ENCODE measurements at places on chromosomes 4 and X.

DNA sequence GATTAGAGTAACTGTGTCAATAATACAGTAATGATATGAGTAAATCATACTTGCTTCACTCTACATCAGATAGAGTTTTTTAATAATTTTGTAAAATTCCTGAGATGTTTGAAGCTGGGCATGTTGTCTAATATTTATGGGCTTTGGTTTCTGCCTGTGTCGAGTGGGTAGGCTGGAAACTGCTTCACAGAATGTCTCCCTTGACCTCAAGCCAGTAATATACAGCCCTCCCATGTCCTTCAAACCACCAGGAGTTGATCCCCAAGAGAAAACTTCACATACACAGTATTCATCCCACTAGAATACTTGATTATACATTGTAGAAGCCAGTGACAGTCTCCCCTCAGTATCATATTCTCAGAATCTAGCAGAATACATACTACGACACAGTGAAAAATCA is 284.8 kb upstream of the TENM3 start:
- no peak for DNase-seq

DNA sequence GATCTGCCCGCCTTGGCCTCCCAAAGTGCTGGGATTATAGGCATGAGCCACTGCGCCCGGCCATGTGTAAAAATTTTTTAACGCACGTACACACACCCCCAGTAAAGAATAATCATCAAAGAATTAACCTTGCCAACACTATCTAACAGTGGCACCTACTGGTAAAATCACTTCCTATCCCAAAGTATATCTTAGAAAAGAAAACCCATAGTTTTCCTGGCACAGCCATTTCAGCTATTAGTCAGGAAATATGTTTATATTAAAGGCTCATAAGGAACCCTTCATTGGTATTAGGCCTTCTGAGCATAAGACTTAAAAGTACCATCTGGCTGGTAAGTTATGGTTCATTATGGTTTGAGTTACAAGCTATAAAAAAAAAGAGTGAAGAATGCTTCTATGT is 14.1 kb downstream of the S100G start:
- DNase-seq = no peak

DNA sequence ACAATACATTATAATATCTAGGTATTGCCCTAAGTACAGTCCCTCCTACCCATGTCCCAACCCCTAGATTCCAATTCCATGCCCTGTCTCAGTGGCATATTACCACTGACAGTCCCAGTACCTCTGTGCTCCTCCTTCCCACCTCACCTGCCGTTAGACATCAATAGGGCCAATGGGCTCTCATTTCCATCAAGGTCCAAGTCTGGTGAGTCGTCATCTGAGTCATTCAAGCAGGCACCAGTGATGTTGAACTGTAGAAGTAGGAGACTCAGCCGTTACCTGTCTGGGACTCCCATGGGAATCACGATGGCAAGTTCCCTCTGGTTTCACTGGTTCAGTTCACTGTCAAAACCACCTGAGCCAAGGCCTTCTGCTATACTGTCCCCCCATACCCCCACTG is 51.7 kb downstream of the PHF8 start:
- DNase-seq = no peak

GRCh38 chrX:130108647-130109428 is 1.5 kb downstream of the ELF4 start:
- no peak for DNase-seq

GRCh38 chrX:70405003-70405402 is 18.1 kb upstream of the GDPD2 start:
- no peak for DNase-seq

GRCh38 chr4:44425614-44426208 is 22.9 kb downstream of the KCTD8 start:
- DNase-seq = no peak

GRCh38 chr4:41748074-41748570 is 403 bp downstream of the PHOX2B start:
- DNase-seq = no peak

- DNase-seq = no peak
Observed at GRCh38 chrX:139851730-139852129, 81.1 kb downstream of the ATP11C start.

GRCh38 chr4:21765810-21766407 is 182.7 kb downstream of the KCNIP4 start:
- DNase-seq = no peak

DNA sequence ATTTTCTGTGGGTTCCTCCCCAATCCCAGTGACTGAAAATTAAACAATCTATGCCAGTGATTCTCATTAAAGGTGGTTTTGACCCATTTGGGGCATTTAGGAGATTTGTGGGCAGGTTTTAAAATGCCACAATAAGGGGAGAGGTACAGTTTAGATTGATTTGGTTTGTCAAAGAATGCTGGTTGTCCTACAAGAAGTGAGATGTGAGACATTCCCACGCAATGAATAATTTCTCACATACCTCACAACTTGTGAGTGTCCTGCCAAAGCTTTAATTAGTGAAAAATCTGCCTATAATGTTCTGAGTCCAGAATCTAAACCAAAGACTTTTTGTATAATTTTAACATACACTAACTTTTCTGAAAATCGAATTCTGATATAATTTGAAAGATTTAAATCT is 199.4 kb downstream of the MAPK10 start:
- DNase-seq = no peak

DNA sequence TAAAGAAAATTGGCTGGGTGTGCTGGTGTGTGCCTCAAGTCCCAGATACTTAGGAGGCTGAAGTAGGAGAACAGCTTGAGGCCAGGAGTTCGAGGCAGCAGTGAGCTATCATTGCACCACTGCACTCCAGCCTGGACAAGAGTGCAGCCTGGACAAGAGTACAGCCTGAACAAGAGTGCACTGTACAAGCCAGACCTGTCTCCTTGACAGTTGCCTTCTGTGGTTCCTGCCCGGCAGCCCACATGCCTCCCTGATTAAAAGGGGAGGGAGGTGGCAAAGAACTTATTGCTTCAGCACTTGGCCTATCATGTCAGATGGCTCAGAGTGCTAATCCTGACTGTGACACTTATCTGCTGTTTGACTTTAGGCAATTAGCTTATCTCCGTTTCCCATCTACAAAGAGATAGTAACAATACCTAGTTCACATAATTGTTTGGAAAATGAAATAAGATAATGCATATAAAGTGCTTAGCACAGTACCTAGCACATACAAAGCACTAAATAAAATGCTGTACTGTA is 249.1 kb downstream of the DCLK2 start:
- no peak for DNase-seq

- no peak for DNase-seq
Observed at GRCh38 chr4:165328101-165328425, 594 bp downstream of the MSMO1 start.

- DNase-seq = no peak
Observed at GRCh38 chrX:13932416-13932815, 97.3 kb downstream of the GEMIN8 start.

- DNase-seq = peak; percentile 4
Observed at GRCh38 chrX:18424482-18425198, 768 bp upstream of the CDKL5 start.

DNA sequence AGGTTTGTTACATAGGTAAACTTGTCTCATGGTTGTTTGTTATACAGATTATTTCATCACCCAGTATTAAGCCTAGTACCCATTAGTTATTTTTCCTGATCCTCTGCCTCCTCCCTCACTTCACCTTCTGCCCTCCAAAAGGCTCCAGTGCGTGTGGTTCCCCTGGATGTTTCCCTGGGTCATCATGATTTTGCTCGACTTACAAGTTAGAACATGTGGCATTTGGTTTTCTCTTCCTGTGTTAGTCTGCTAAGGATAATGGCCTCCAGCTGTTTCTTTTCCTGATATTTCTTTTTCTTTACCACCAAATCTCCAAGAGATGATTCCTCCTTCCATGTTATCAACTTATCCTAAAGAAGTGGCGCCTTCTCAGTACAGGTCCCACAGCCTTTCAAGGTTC is 543.1 kb upstream of the ADGRL3 start:
- no peak for DNase-seq

DNA sequence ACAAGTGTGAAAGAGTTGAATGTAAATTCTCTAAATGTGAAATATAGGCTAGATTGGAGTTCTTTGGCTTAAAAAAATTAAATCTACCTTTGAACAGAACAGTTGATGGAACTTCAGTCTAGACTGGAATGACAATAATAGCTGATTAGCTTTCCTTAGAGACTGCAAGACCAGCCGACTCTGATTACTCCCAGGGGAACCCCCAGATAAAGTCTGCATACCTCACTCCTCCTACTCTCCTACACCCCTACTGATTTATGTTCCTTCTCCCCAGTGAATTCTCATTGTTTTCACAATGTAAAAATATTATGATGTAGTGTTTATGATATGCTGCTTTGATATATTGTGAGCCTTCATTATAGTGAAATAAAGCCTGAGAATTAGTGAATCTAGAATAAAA is 241.3 kb downstream of the CFAP299 start:
- DNase-seq = no peak

- DNase-seq = no peak
Observed at GRCh38 chr4:187172340-187172761, 448.7 kb upstream of the FAT1 start.

DNA sequence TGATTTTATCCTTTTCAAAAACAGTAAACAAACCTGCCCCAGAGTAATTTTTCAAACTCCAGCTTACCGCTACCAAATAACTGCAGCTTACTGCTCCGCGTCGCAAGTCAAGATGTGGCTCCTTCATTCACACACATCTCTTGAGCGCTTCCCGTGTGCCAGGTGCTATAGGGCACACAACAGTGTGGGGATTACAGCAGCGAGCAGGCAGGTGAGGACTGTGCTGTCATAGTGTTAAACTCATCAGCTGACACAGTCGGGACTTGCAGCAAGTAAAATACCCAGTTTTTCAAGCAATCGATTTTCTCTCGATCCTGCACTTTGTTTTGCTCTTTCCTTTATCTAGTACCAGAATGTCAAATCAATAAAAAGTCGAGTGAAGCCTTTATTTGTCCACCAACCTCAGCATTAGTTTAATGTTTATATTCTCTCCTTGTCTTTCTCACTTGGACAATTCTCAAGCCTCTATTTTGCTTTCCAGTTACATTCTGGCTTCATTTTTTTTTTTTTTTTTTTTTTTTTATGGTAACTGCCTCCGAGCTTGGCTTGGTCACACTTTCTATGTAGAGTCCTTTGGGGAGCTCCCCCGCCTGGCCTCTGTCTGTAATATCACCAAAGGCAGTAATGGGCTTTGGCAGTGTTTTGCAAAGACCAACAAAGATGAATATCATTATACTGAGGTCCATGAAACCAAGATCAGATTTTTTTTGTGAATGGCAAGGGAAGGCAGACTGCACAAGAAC is 8.3 kb upstream of the ASB5 start:
- DNase-seq = no peak

DNA sequence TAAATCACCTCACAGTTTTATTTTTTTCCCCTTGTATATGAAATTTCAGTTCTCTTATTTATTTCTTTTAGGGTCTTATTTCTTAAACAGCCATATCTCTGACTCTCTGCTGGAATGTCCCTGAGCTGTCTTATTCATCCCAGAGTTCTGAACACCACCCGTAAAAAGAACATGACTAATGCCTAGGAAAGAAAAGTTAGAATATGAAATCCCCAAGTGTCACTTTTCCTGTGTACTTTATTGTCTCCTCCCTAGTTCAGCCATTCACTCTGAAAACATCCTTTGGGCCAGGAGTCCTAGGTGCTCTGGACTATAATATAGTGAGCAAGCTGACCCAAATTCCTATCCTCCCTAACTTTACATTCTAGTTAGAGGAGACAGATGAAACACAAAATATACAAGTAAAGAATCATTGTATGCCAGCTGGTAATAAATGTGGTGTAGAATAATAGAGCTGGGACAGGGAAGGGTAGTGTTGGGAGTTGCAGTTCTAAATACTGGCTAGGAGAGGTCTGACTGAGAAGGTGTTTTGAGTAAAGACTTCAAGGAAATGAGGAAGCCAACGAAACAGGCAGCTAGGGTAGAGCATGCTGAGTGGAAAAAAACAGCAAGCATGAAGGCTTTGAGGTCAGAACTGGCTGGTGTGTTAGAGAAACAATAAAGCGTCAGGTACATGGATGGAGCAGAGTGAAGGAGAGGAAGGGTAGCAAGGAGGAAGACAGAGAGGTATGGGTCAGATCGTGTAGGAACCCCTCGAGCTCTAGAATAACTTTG is 40.6 kb upstream of the FTHL17 start:
- DNase-seq = no peak

GRCh38 chr4:88097301-88097700 is 61.1 kb downstream of the ABCG2 start:
- no peak for DNase-seq

GRCh38 chr4:57291911-57292310 is 181.7 kb upstream of the IGFBP7 start:
- DNase-seq = no peak

GRCh38 chrX:73481521-73481920 is 34.7 kb downstream of the CDX4 start:
- DNase-seq = no peak

DNA sequence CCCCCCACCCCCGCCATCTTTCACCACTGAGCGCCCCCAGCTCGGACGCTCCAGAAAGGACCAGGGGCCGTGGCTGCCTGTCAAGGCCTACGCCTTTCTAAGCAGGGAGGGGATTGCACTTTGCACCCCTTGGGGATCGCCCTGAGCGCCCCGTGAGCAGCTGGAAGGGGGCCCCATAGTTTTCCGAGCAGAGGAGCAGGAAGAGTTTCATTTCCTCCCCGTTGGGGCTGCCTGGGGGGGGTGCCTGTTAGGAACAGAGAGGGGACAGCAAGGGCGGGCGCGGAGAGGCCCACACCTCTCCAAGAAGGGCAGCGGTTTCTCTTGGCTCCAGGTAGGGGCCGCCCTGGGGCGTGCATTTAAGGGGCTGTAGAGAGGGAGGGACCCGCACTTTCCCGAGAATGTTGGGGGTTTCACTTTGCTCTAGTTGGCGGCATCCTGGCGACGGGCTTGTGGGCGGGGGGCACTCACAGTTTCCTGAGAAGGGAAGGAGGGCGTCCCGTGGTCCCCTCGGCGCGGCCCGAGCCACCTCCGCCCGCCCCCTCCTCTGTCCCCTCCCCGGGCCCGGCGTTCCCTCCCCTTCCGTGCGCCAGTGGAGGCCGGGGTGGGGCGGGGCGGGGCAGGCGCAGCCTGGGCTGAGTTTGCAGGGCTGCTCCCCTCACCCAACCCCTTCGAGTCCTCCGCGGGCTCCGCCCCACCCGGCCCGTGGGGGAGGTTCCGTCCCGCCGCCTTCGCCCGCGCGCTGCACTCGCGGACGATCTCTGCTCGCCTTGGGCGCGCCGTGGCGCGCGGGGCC is 82.3 kb upstream of the CD99 start:
- peak; percentile 76 for DNase-seq

- DNase-seq = no peak
Observed at GRCh38 chrX:51922561-51922960, 29.1 kb downstream of the MAGED1 start.

GRCh38 chrX:109936114-109936513 is 66.8 kb upstream of the TMEM164 start:
- DNase-seq = no peak
